Pancreas (tissue), 10 donors: ENCODE measurements at places on chromosomes 11 and 22. TPM values are rescaled to one million over a fixed set of nuclear protein-coding genes. Genes with fewer than 3 reads are reported as not detected.
A peak's percentile ranks its signal among the peaks of the same experiment; 100 is the strongest.

DNA sequence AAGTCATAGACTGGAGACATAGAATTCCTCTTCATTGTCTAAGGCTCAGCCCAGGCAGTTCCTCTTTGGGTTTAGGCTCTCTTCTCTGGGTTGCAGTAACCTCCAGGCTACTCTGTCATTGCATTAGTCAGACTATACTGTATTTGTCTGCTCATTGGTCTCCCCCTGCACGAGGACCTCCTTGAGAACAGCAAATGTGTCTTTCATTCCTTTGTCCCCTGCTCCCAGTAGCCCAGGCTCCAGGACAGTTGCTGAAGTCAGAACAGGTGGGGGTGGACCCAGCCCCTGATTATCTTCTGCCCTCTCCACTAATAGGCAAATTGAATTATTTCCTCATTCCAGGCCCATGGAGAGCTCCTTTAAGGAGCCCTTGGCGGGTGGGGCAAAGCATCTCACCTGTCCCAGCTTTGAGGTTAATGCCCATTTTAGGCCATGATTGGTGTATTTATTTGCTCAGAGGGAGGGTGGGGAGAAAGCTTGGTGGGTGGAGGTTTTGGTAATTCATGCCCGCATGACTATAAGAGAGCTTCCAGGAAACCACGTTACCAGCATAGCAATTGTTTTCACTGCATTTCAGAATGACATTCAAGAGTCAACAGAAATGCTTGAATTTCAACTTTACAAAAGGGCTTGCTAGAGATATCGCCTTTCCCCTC is 40.9 kb downstream of the NAV2 start:
- no peak for DNase-seq

Gene ARHGAP32
- 22.1 TPM for total RNA-seq

GRCh38 chr22:18970948-18971315 is 34.8 kb upstream of the PRODH start:
- DNase-seq = peak; percentile 39

GRCh38 chr11:1276041-1276790 is 33.2 kb downstream of the TOLLIP start:
- DNase-seq = no peak

DNA sequence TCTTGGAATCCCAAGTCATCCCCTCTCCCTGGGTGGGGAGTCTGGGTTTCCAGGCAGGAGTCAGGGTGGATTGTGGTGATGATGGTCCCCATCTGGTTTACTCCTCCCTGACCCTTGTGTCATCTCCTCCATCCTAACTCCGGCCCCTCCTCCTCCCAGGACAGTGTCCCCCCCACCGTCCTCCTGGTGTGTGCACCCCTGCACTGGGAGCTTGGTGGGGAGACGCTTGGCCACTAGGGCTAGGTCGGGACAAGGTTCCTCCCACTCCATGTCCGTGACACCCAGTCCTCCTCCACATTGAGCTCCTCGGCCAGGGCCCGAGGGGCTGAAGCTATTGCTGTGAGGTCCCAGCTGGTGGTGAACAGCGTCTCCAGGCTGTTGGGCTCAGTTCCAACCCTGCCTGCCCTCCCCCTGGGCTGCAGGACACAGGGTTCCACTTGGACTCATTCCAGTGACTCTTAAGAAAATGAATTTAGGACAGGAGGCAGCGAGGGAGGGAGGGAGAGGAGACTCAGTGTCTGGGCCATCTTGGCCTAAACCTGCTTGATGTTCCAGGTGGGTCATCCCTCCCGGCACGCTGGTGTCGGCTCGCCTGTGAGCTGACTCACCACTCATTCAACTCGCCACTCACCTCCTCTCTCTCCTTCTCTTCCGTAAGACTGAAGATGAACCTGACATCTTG is 433.2 kb downstream of the TBC1D22A start:
- no peak for DNase-seq

DNA sequence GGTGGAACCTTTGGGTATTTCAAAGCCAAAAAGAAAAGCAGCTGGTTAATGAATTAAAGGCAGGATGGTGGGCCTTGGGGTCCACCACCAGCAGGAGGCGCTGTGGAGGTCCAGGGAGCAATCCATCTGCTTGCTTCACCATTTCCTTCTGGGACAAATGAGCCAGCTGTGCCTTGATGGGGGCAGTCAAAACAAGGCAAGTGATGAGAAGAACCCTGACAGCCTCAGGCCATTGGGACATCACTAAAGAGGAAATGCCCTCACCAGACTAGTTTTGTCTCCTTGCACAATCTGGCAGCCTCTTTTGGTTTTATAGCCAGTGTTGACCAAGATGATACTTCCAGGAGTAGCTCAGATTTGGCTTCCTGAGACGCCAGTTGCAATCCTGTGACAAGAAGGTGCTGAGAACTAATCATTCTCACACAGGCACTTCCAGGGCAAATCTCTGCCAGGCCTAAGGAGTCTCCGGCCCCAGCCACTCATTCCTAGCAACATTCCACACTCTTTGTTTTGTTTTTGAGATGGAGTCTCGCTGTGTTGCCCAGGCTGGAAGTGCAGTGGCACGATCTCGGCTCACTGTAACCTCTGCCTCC is 38.2 kb upstream of the WEE1 start:
- peak; percentile 97 for DNase-seq

DNA sequence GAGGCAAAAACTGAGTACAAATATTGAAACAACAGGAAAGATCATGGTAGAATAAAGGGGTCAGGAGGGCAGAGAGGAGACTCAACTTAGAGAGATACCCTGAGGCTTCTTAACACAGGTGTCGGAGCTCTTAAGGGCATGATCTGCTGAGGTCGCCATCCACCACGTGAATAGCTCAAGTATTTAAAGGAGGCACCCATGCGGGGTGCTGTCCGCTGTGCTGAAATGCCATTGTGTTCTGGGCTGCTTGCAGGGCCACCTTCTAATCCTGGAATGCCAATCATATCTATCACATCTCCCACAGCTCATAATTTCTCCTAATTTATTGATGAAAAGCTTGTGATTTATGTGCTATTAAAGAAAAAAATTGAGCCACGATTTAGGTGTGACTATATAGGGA is 90.2 kb downstream of the SEZ6L start:
- no peak for DNase-seq

Gene TIMM10
- 32.6 TPM for total RNA-seq

GRCh38 chr22:36194971-36195370 is 6.6 kb downstream of the APOL4 start:
- DNase-seq = no peak

DNA sequence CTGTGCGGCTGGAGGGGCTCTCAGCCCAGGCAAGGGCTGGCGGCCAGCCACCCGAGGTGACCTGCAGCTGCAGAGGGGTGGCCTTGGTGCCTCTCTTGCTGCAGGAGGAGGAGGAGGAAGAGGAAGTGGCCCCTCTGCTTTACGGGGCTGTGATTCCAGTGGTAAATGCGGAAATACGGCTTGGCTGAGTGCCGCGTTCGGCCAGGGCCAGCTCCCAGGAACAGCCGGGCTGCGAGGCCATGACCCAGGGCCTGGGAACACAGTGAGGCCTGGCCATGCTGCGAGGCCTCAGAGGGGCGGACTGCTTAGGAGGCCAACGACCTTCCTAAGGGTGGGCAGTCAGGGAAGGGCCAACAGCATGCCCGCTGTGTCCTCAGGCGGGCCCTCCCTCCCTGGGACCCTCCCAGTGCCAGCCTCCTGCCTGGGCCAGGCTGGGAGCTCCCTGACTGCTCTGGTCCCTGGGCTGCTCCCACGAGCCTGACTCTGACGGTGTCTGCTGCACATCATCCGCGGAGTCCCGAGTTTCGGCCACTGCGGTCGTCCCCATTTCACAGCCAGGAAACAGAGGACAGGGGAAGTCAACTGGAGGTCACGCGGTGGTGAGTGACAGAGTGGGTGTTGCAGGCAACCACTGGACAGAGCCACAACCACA is 20.8 kb upstream of the PPARA start:
- no peak for DNase-seq

- peak; percentile 69 for DNase-seq
Observed at GRCh38 chr22:20021196-20022181, 579 bp downstream of the TANGO2 start.

GRCh38 chr11:76361776-76362175 is 19.2 kb downstream of the THAP12 start:
- DNase-seq = no peak

DNA sequence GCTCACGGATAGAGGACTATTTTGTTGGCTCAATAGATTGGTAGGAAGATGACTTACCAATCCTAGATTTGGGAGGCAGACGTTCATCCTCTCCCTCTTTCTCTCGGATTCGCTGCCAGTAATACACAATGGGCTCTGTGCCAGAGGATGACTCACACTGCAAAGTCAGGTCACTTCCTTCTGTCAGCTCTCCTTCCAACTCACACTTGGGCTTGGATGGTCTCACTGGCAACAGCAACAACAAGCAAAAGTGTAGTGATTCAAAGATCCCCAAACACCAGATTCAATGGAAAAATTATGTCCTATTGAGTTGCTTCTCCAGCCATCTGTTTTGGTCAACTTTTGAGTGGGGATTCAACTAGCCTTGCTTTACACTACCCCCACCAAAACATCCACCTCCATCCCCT is 21.7 kb upstream of the HSPA8 start:
- DNase-seq = peak; percentile 75

Gene SLC1A2
- 28.5 TPM for total RNA-seq
